ENCODE measurements at places on chromosomes 13 and 19.

GRCh38 chr19:58561373-58562121, 3.1 kb upstream of the UBE2M start:
- DNase-seq, result no peak

DNA sequence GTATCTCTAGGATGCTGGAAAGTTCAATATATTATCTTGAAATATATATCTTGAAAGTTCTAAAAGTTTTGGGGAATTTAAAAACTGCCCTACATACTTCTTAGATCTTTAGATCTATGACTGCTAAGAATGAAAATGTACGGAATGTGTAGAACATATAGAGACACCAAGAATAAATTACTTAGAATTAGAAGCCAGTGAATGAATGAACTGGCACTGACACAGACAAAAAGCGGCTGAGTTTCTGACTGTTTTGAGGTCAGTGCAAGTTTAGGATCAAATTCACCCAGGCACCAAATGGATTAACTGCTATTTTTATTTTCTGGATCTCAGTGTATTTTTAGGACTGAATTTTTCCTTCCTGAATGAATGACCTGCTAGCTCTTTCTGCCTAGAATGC, 411.2 kb downstream of the KCTD12 start:
- DNase-seq, result no peak

DNA sequence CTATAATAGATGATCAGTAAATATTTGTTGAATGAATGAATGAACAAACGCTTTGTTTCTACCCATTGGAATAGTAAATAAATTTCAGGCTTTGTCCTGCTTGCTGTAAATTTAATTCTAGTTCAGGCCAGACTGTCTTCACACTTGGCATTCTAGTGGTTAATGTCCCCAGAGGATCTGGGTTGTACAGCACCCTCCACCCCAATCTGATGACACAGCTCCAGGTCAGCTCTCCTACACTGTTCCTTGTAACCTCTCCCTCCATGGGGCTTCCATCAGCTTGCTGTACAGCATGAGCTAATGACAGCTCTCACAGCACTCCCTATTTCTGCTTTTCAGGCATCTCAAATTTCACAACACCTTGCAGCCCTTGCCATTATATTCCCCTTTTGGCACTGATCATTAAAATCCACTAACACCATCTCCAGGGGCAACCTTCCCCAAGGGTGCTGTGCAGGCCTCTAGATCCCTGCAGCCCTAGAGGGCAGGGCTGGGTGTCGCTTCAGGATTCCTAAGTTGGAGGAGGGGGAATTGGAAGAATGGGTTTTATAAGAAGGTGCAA, 12.7 kb upstream of the KL start:
- no peak for DNase-seq

DNA sequence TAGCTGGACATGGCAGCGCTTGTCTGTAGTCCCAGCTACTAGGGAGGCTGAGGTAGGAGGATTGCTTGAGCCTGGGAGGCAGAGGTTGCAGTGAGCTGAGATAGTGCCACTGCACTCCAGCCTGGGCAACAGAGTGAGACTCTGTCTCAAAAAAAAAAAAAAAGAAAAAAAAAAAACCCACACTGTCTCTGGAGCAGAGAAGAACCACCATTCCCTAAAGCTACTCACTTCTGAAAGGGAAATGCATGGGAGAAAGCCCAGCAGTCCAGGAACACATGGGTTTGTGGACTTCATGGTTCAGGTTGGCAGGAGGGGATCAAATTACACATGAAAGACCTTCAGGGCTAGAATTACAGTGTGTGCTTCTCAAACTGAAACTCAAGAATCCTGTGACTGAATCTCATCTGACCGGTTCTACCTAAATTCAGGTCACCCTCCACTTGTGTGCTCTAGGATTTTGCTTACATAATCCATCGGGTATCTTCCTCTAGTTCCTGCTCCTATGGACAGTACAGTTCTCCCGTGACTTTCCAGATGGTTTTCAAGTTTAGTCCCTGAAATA, 30.2 kb upstream of the CPB2 start:
- peak; percentile 7 for DNase-seq

DNA sequence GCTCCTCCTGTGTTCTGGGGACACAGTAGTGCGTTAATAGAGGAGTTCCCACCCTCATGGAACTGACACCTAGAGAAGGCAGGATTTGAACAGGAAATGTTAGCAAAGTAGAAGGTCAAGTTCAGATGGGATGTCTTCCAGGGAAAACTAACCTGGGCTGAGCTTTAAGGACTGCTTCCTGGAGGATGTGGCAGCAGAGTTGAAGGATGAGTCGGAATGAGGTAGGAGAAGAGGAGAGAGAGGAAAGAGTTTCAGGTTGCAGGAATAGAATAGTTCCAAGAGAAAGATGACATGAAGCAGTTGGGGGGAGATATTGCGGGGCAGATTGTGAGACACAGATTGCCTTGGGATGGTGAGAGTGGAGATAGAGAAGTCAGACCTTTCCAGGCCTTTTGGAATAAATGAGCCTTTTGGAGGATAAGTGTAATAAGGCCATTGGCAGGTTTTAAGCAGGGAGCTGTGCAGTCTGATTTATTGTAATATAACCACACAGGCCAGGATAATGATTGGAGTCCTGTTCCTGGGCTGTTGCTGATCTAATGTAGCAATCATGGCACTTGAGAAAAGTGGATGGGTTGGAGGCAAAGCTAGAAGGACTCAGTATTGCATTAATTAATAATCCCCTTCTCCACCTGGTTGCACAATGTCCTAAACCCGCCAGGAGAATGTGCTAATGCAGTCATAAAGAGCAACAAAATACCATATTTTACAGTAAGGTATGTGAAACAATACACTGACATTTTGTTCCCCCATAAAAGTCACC, 205.4 kb downstream of the SHISA2 start:
- no peak for DNase-seq

DNA sequence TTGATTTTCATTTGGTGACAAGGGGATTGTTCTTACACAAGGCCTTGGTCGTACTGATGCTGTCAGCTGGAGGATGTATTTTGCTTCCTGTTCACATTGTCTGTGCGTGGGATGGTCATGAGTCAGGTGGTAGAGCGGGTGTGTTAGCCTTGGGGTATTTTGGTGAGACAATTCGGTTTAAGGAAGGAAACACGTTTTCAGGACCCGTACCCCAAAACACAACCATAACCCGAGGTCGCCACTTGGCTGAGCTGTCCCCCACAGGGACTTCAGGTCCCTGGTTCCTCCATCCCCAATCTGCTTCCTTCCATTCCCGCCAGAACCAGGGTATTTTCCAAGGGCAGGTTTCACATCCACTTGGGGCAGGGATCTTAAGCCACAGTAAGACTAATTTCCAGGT, 15.0 kb downstream of the MYO9B start:
- peak; percentile 31 for DNase-seq

- no peak for DNase-seq
These were observed 5.8 kb downstream of the PPFIA3 start for GRCh38 chr19:49125025-49125731.

- no peak for DNase-seq
These were observed 1373.6 kb upstream of the SPRY2 start for GRCh38 chr13:81714513-81714912.

GRCh38 chr19:703329-703650, 5.4 kb upstream of the PALM start:
- no peak for DNase-seq

DNA sequence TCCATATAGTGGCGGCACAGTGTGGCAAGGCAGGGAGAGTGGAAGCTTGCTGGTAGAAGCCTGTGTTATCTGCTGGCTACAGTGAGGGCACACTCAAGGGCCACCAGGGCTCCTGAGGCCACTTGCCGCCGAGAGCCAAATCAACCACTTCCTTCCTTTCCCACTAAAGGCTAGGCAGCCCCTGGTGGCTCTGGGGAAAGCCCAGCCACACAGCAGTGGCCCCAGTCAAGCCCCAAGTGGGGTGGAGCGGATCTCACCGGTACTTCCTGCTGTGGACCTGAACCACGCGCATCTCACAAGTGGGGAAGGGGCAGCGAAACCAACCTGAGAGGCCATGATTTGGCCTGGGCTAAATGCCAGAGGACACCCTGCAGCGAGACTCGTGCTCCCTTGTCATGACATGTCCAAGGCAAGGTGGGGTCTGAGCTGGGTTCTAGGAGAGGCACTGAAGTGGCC, 21.9 kb upstream of the SLC35E1 start:
- DNase-seq, result no peak

DNA sequence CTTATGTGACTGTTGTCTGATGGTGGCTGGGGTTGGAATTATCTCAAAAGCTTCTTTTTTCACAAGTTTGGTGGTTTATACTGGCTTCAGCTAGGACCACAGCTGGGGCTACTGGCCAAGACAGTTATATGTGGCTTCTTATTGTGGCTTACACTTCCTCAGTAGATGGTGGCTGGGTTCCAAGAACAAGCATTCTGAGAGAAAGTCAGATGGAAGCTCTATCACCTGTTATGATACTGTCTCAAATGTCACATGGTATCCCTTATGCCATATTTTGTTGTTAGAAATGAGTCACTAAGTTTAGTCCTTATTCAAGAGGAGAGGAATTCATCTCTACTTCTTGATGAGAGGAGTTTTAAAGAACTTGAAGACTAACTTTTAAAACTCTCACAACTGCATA, 41.6 kb downstream of the NDFIP2 start:
- DNase-seq, result no peak

DNA sequence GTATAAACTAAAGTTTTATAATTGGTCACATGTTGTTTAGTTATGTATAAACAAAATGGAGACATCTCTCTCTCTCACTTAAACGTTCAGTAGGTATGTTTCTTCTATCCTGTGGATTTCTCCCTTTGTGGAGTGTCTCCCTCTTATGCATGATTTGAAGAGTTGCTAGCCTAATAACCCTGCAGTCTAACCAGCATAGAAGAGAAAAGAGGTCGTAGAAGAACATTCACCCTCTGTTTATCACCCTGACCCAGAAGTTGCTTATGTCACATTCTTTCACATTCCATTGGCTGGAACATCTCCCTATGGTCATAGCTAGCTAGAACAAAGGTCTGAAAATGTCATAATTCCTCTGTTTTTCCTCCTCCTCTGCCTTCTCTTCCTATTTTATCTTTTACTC, 176.8 kb upstream of the PCDH20 start:
- DNase-seq, result no peak

- no peak for DNase-seq
These were observed 10.3 kb upstream of the ZNF492 start for GRCh38 chr19:22623841-22624221.

GRCh38 chr19:12706332-12706718, 9.9 kb upstream of the FBXW9 start:
- DNase-seq, result no peak

DNA sequence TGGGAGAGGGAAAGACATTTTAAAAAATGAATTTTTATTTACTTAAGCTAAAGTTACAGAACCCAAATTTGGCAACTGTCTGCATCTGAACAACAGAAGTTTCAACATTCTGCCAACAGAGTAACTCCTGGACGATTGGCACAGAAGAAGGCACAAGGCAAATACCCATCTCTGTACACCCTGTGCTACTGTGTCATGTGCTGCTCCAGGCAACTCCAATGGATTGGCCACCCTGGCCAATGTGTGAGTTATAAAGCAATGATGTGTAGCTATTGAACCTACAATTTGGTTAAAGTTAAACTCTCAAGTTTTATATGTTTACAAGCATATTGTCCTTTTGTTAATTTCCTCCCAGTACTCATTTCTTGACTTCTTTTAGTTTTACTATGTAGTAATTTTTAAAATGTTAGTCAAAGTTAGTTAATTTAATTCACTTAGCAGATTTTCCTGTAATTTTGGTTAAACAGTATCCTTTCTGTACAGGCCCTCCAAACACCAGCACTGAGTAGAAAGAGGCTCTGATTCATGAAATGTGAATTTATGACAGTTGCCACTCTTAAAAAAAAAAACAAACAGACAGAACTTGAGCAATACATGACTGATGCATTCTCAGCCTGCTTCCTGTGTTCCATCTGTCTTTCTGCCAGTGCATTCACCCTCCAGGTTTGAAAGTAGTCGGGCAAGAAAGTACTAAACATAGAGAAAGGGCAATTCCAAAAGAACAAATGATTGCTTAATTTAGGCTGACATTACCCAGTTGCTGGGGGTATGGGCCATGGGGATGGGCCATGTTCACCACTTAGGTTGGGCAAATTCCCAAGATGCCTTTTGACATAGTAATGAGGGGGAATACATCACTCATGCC, 5.9 kb downstream of the STARD13 start:
- DNase-seq, result peak; percentile 18

DNA sequence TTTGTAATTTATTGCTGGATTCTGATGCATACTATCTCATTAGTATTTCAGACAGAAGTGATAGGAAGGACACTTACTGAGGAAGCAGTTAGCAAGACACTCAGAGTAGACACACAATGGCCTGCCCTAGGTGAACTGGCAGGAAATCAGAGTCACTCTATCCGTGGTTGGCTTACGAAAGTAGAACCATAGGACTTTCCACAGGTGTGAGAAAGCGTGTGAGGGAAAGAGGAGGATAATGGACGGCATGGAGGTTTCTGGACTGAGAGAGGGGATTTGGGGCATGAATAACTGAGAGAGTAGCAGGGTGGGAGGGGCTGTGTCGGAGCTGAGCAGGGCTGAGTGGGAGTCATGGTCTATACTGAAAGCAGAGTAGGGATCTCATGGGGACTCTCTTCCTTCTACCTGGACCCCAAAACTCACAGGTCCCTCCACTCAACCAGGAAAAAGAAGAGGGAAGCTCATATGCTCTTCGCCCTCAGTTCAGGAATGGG, 18.7 kb upstream of the EID2 start:
- DNase-seq, result no peak

GRCh38 chr19:29687244-29687896, 22.1 kb downstream of the PLEKHF1 start:
- DNase-seq, result peak; percentile 31

- no peak for DNase-seq
These were observed 5.9 kb downstream of the EFNB2 start for GRCh38 chr13:106529415-106530170.

DNA sequence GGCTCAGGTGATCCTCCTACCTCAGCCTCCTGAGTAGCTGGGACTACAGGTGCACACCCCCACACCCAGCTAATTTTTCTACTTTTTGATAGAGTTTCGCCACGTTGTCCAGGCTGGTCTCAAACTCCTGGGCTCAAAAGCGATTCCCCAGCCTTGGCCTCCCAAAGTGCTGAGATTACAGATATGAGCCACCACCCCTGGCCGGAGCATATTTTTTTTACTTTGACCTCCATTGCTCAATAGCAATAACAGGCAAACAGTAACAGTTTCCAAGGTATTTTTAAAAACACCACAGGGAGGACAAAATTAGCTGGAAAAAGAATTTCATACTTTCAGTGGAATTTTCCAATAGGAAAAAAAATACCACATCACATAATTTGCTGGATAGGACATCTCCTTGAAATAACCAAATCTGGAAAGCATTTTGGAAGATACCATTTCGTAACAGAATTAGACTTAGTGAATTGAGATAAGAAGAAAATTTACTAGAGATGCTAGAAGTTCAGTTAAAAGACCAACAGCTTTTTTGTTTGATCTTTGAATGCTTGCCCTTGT, 5.2 kb downstream of the DUXA start:
- DNase-seq, result no peak

- no peak for DNase-seq
These were observed 11.7 kb upstream of the PROZ start for GRCh38 chr13:113146750-113147149.
